CD8-positive, alpha-beta memory T cell (primary cell): ENCODE measurements at places on chromosomes 3 and 15.

DNA sequence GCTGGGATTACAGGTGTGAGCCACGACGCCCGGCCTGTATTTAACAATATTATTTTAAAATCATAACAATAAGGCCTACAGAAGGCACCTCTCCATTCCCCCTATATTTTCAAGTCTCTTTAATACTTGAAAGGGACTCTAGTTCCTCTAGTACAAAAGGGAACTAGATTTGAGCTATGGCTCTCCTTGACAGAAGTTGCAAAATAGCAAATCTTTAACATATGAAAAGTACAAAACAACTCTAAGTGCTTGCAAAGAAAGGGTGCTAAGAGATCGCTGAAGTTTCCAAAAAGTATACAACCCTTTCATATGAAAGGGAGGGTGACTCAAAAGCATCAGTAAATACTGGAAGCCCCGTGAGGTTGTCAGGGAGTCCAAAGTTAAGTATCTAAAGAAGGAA lies 23.8 kb downstream of the AP3S2 start:
- DNase-seq, result no peak

DNA sequence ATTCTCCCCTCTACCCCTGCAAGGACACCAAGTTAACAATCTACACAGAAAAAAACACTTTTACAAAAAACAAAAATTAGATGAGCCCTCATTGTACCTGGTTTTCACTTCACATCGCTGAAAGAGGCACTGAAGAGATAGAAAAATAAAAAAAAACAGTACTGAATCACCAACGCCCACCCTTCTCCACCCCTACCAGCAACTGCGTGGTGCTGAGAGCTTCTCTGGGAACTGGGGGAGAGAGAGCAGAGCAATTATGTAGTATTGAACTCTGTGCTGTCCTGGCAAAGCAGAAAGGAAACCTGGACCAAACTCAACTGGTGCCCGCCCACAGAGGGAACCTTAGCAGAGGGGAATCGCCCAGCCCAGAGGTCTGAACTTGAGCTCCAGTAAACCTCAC lies 44.6 kb downstream of the WDR49 start:
- no peak for DNase-seq

DNA sequence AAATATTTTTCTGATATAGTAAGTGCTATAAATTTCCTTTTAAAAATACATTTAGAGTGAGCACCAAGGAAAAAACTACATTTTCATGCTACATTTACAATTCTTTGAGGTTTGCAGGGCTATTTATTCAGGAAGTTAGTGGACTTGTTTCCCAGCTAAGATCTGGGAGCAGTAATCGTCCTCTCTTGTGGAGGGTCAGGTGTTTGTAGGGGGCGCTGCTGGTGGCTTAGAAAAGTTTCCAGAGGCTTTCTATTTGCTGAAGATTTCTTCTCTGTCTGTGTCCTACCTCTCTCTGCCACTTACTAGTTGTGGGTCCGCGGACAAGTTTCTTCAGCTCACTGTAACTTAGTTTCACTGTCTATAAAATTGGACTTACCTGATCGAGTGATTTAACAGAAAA lies 163.9 kb downstream of the PEX5L start:
- no peak for DNase-seq

DNA sequence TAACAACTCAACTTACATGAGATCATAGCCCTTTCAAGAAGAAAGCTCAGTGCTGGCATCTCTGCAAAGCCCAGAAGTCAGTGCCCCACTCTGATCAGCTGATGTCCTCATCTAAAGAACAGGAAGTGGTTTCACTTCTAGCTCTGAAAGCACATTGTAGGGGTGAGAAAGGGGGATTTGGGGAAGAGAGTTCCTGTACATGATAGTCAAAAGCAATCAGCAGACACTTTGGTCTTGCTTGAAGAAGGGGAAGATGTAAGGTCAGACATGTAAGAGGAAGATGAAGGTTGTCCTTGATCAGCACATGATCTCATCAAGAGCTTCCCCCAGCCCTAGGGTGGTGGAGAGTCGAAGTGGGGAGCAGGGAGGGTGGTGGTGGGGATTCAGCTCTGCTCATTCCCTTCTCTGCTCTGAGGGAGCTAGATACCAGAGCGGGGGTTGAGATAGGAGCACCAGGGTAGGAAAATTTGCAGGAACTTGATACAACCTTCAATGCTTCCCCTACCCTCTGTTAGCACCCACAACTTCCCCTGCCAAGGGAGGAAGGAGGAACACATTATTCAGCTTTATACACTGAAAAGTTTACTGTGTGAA lies 76.4 kb upstream of the ETV5 start:
- DNase-seq, result no peak

DNA sequence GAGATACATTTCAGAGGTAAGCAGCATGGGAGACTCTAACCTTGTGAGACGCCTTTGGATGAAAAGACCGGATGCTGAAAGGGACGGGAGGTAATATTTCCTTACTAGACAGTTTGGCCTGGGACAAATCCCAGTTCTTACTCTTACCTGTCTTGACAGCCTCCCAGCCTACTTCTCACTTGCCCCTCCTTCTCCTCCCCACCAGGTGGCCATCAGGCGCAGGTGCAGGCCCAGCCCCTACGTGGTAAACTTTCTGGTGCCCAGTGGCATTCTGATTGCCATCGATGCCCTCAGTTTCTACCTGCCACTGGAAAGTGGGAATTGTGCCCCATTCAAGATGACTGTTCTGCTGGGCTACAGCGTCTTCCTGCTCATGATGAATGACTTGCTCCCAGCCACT lies 6.3 kb downstream of the HTR3D start:
- no peak for DNase-seq
